ENCODE measurements at places on chromosomes 11 and 22.

- DNase-seq = peak; percentile 54
Observed at GRCh38 chr11:72724851-72725723, 27.1 kb downstream of the ARAP1 start.

DNA sequence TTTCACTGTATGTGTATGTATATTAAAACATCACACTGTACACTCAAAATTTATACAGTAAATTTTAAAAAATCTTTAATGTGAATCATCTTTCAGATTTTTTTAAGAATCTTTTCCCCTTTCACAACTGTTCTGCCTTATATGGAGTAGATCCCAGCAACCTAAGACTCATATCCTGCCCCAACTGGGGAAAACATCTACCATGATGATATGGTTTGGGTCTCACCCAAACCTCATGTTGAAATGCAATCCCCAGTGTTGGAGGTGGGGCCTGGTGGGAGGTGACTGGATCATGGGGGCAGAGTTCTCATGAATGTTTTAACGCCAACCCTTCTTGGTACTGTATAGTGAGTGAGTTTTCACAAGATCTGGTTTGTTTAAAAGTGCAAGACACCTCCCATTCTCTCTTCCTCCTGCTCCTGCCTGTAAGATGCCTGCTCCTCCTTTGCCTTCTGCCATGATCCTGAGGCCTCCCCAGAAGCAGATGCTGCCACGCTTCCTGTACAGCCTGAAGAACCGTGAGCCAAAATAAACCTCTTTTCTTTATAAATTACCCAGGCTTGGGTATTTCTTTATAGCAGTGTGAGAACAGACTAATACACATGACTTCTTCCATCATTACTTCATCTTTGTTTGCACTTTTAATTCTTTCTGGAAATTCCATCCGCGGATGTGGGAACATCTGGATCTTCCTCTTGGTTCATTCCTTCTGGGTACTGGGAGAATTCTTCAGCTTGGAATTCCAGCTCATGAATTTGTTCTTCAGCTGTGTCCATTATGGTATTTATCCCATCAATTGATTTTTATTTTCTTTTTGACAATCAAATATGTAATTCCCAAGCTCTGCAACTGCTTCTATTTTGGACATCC, 36.9 kb downstream of the LINC01488 start:
- DNase-seq = no peak

DNA sequence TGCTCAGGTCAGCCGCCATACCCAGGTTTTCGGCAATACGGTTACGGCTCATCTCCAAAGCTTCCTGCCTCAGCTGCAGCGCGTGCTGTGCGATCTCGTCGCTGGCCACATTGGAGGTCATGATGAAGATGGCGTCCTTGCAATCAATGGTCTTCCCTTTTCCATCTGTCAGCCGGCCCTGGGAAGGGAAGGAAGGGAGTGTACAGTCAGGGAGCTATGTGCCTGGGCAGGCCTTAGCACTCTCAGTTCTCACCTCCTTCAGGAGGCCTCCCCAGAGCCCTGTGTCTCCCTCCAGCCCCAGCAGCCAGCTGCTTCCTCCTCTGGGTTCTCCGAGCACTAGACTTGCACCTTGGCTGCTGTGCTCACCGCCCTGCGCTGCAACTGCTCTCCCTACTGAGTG, 51.5 kb upstream of the PHOX2A start:
- no peak for DNase-seq

DNA sequence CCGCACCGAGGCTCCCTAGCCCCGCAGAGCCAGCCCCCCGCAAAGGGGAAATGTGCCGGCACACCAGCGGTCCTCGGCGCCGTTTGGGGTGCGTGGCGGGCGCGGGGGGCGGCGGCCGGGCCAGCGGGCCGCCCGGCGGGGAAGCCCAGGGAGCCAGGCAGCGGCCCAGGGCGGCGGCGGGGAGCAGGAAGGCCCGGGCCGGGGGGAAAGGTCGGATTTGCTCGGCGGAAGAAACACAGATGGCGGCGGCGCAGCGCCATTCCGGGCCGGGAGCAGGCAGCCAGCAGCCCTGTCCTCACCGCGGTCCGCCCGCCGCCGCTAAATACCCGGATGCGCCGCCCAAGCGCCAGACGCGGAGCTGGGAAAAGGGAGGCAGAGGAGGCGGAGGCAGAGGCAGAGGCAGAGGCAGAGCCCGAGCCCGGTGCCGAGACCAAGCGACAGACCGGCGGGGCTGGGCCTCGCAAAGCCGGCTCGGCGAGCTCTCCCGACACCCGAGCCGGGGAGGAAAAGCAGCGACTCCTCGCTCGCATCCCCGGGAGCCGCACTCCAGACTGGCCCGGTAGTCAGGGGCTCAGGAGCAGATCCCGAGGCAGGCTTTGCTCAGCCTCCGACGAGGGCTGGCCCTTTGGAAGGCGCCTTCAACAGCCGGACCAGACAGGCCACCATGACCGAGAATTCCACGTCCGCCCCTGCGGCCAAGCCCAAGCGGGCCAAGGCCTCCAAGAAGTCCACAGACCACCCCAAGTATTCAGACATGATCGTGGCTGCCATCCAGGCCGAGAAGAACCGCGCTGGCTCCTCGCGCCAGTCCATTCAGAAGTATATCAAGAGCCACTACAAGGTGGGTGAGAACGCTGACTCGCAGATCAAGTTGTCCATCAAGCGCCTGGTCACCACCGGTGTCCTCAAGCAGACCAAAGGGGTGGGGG, 2.6 kb upstream of the GCAT start:
- peak; percentile 56 for DNase-seq

- no peak for DNase-seq
Observed at GRCh38 chr11:65814986-65815565, 18.7 kb upstream of the SNX32 start.

DNA sequence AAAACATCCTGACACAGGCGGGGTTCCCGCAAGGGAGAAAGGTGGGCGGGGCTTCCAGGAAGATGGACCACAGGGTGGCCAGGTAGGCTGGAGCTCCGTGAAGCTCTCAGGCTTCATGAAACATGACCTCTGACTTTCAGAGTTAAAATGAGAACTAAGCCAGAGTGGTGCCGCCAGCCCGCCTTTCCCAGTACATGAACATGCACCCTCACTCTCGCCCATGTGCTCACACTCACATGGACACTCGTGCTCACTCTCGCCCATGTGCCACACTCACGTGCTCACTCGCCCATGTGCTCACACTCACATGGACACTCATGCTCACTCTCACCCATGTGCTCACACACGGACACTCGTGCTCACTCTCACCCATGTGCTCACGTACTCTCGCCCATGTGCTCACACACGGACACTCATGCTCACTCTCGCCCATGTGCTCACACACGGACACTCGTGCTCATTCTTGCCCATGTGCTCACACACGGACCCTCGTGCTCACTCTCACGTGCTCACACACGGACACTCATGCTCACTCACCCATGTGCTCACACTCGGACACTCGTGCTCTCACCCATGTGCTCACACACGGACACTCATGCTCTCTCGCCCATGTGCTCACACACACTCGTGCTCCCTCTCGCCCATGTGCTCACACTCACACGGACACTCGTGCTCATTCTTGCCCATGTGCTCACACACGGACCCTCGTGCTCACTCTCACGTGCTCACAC, 10.0 kb downstream of the RNH1 start:
- DNase-seq = no peak

DNA sequence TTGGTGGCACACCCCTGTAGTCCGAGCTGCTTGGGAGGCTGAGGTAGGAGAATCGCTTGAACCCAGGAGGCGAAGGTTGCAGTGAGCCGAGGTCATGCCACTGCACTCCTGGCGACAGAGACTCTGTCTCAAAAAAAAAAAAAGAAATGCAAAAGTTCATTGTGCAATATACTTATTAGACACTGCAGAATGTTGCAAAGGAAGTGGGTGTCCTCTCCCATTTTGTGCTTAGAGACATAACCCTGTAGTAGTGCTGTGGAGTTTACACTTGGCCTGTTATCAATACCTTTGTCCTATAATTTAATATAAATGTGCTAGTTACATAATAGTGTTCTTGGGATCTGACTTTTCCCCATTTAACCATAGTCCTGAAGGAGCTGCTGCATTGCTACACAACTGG, 9.4 kb downstream of the BCL2L13 start:
- no peak for DNase-seq

DNA sequence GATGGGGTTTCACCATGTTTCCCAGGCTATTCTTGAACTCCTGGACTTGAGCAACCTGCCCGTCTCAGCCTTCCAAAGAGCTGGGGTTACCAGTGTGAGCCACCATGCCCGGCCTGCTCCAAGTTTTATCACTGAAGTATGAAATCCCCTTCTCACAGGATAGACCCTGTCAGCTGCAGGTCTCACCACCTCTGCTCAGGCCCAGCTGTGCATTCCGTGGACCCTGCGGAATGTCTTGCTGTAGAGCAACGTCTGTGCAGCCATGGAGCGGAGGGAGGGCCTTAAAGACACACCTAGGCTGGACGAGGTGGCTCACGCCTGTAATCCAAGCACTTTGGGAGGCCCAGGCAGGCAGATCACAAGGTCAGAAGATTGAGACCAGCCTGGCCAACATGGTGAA, 625.4 kb downstream of the BRD1 start:
- DNase-seq = no peak

DNA sequence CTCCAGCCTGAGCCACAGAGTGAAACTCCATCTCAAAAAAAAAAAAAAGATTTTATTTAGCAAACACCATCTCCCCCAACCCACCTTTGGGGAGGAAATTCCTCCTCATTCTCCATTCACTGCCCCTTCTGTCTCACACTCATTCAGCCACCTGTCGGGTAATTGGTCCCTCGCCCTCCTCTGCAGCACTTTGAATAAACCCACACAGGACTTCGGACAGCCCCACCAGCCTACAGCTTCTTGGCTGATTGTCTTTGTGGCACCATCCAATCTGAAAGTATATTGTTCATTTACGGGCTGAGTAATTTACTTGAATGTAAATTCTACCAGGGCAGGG, 7.5 kb upstream of the GGA1 start:
- no peak for DNase-seq

- no peak for DNase-seq
Observed at GRCh38 chr11:126587541-126587940, 232.1 kb downstream of the ST3GAL4 start.

GRCh38 chr22:50085211-50085972, at the start of gene MLC1:
Gene MLC1 (minus strand): TSS chr22:50085426. CDS start chr22:50084902, 524 bp downstream.
- DNase-seq = no peak

DNA sequence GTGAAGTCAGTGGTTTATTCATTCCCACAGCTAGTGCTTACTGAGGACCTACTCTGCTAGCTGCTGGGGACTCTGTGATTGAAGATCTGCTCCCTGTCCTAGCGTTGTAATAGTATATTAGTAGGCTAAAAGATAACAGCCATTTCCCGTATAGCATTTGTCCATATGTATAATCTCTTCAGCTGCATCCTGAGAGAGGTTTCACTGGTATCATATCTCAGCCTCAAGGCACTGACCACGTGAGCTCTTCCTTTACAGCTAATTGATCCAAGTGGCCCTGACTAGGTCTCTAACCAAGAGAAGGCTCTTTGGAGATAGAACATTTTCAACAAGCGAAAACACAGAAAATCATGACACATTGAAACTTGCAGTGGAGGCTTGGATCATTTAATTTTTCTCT, 110.2 kb downstream of the APIP start:
- no peak for DNase-seq

- no peak for DNase-seq
Observed at GRCh38 chr11:69896250-69896649, 77.0 kb upstream of the FGF3 start.

DNA sequence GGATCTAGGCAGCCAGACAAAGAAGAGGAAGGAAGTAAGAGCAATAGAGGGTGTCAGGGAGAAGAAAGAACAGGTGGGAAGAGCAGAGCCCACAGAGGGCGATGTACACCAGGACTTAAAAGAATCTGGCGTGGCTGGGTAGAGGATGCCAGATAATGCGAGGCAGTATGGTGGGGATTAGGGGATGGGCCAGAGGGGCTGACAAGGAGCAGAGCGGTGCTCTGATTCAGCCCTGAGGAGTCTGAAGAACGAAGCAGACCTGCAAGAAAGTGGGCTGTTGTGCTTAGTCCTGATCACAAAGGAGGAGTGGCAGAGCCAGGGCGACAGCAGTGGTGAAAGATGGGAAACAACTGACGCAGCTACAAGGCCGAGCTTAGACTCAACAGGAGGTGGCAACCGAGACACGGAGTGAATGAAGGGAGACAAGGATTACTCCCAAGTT, 163.7 kb downstream of the LARGE1 start:
- DNase-seq = no peak

GRCh38 chr11:2316963-2317244, 15.1 kb downstream of the TSPAN32 start:
- no peak for DNase-seq

DNA sequence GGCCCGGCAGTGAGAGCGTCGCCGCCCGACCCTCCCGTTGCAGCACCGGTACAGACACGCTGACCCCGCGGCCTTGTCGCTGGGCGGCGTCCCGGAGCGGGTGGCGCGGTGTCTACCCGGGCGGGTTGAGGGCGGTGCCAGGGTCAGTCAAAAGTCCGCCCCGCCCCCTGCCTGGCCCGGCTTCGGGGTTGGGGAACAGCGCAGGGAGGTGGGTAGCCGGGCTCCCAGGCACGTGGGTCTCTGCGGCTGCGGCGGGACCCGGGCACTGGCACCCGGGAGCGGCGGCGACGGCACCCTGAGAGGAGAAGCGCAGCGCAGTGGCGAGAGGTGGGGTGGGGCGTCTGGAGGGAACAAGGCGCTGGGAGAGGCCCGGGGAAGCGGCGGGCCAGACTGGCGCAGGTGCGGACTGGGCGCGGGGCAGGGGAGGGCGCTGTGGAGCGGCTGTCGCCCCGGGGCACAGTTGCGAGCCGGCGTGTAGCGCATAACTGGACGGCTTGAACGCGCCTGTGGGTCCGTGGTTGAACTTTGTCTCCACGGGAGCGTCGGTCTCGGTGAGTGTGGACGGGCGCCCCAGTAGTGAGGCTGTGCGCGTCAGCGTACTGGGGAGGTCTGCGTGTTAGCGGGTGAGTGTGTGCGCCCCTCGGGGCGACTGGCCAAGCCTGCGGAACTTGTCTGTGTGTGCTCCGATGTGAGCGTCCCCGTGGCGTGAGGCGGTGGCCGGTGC, at the start of gene P2RY2:
Gene P2RY2, plus strand, starts transcription at position 176 of the 724 bp plus-strand sequence. CDS start 15,879 bp downstream, outside the sequence.
- peak; percentile 6 for DNase-seq

GRCh38 chr11:44816761-44817160, 90.0 kb downstream of the TSPAN18 start:
- no peak for DNase-seq

- DNase-seq = no peak
Observed at GRCh38 chr22:31287818-31288495, 4.3 kb downstream of the PIK3IP1 start.

GRCh38 chr11:35734669-35735410, 72.3 kb downstream of the TRIM44 start:
- no peak for DNase-seq

- DNase-seq = peak; percentile 57
Observed at GRCh38 chr11:587978-588380, 11.7 kb downstream of the PHRF1 start.

- no peak for DNase-seq
Observed at GRCh38 chr11:19441288-19441687, 200.5 kb upstream of the E2F8 start.
